CD4-positive, alpha-beta T cell treated with Interleukin-6 for 4 hours (primary cell): ENCODE measurements at places on chromosomes 2 and 18.

DNA sequence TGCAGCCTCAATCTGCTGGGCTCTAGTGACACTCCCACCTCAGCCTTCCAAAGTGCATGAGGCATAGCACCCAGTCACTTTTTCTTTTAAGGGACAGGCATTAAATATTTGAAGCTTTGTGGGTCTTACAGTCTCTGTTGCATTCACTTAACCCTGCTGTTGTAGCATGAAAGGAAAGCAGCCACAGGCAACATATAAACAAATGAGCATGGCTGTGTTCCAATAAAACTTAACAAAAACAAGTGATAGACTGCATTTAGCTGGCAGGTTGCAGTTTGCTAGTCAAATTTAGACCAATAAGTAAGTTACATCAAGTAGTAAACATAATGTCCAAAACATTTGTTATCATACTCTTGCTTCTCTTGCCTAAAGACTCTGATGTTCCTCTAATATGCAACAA lies 297.3 kb upstream of the MMADHC start:
- no peak for DNase-seq

DNA sequence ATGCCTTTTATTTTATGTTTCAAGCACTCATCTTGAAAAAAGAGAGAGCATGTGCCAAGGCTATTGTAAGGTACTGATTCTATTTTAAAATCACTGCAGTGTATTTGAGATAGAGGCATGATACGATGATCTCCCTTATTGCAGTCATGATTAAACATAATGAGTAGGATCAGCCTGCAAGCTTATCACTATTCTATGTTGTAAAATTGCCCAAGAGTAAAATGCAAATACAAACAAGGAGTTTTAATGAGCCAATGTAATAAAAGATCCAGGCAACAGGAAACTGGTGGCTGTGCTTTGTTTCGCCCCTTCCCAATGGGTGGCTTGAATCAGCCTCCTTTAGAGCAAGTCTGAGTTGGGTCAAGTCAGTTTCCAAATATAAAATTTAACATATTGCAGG lies 116.4 kb upstream of the RBMS1 start:
- no peak for DNase-seq

DNA sequence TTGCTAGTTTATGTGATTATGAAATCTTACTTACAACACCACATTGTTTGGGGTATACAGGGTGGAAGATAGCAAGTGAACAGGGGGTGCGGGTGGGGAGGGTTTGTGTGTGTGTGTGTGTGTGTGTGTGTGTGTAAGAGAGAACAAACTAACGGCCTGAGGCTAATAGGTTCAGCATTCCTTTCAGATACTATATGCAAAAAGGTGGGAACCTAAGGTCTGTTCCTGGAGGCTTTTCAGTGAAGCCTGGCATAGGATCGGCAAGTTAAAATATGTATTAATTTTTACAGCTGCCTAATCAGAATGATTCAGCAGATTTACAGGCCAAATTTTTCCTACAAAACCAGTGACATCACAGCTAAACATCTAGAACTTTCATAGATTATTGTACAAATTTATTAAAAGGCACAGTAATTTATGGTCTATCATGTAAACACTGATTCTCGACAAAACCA lies 7.6 kb upstream of the SPDYA start:
- DNase-seq: no peak

- DNase-seq: no peak
Measured at GRCh38 chr2:205822579-205822978, 140.3 kb downstream of the NRP2 start.

GRCh38 chr18:51617167-51617566 lies 419.7 kb upstream of the MEX3C start:
- no peak for DNase-seq
